ENCODE measurements at places on chromosomes 4 and X.

DNA sequence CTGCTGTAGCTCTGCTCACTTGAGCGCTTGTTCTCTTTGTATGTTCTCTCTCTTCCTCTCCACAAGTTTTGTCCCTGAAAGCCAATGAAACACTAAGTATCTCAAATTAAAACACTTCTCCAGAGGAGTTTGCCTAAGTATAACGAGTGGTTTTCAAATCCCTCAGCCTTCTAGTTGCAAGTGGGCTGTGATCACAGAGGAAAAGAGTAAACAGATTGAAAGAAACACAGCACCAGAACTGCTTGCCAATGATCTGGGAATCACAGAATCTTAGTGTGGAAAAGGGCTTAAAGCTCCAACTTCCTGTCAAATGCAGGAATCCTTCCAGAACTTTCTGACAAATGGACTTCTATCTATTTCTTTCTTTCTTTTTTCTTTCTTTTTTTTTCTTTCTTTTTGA lies 4.8 kb upstream of the PRSS12 start:
- no peak for DNase-seq

DNA sequence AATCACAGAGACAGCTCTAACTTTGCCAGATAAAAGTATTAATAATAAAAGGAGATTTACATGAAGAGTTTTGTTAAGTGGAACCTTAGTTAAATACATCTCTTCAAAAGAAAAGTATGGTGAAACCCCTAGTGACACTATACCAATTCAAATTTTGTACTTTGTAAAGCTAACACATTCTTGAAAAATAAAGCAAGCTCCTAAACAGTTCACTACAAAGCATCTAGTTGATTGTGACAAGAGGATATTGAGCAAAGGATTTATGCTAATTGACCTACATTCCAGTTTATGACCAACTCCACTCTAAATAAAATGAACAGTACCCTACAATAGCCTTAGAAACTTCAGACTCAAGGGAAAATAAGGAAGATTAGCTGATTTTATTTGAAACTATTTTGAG lies 69.4 kb upstream of the WDR17 start:
- DNase-seq: no peak

DNA sequence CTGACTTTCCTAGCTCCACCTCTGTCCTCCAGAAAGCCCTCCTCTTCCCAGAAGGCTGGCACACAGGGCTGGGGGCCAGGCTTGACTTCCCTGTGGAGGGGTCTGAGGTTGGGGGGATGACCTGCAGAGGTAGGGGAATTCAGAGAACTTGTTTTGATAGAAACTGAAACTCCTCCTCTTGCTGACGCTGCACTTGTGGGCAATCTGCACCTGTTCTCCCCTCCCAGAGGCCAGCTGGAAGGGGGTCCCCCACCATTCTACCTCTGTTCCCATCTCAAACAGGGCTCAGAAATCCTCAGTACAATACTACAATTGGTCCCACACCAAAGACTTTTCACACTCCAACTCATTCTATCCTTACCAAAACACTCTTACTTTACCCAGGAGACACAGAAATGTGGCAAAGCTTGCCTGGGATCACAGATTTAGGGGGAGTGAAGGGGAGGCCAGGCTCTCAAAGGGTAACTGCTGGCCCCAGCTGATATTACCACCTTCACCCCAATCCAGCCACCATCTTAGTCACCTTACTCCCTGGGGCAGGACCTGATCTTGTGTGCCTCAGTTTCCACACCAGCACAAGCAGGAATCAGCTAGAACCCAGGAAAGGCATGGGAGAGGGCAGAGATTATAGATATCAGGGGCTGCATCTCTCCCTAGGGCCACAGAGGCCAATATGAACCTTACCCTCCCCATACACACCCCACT lies 18.5 kb downstream of the OTUD5 start:
- DNase-seq: no peak

GRCh38 chrX:17459008-17459611 lies 84.1 kb downstream of the NHS start:
- DNase-seq: no peak

- DNase-seq: no peak
Measured at GRCh38 chrX:10577853-10578252, 42.5 kb downstream of the MID1 start.
